NCI-H1105 (cell line): ENCODE measurements at places on chromosomes 7 and 10.

DNA sequence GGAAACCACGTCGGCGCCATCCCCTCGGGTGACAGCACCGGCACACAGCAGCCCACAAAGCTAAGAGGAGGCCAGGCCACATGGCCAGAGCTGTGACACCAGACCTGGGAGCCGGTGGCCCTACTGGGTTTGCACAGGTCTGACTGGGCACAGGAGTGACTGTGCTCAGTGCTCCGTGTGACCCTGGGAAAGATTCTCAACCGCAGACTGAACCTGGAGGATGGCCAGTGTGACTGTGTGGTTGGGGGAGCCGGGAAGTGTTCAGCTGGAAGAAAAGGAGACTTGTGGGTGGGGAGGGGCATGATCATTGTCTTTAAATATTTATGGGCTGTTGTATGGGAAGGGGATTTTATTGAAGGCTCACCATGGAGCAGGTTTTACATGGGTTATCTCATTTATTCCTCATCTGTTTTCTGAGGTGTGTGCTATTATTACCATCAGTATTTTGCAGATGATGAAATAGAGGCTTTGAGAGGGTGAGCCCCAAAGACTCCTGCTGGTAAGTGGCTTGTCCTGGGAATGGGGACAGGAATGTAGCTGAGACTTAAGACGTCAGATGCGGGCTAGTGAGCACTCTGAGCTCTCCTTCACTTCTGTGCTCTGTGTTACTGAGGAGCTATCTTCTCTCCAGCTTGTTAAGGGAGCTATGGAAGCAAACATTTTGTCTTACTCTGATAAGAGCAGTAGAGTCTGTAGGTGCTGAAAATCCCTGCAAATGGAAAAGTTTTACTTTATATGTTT lies 127.5 kb downstream of the TMEM178B start:
- no peak for DNase-seq

DNA sequence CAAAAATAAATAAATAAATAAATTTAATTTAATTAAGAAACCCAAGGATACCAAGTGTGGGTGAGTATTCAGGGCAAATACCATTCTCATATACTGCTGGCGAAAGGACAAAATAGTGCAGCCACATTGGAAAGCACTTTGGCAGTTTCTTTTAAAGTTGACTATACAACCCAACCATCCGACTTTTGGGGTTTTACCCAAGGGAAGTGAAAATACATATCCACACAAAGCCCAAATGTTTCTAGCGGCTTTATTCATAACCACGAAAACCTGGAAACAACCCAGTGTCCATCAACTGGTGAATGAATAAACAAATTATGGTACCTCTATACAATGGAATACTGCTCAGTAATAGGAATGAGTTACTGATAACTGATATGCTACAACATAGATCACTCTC lies 36.2 kb upstream of the OGDHL start:
- DNase-seq = no peak

DNA sequence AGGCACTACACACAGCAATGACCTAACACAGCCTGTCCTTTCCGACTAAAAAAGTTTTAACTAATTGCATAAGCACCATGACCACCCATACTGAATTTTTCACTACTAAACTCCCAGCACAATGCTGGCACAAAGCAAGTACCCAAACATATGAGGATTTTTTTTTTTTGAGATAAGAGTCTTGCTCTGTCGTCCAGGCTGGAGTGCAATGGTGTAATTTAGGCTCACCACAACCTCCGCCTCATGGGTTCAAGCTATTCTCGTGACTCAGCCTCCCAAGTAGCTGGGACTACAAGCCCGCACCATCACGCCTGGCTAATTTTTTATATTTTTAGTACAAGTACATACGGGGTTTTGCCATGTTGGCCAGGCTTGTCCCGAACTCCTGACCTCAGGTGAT lies 5.1 kb downstream of the UBE2H start:
- DNase-seq = no peak

GRCh38 chr10:127945341-127945758 lies 38.4 kb downstream of the PTPRE start:
- DNase-seq = no peak

- peak; percentile 56 for DNase-seq
Observed at GRCh38 chr7:131105799-131106680, 221.6 kb upstream of the MKLN1 start.

GRCh38 chr10:79060641-79061255 lies 8.0 kb upstream of the ZMIZ1 start:
- no peak for DNase-seq

DNA sequence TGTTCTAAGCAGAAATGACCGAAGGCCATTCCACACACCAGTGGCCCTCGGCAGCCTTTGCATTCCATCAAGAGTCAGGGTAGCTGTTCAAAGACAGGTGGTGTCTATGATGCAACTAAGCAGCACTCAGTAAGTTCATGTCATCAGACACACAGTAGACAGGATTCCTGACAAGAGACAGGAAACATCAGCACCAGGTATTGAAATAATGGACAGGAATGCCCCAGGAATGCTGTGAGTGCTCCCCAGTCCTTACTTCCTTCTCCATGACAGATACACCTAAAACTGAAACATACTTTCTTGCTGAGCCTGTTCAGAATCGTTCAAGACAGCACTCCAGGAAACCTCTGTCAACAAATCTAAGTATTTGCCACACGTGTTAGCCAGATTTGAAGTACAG lies 204.4 kb downstream of the TPST1 start:
- no peak for DNase-seq

DNA sequence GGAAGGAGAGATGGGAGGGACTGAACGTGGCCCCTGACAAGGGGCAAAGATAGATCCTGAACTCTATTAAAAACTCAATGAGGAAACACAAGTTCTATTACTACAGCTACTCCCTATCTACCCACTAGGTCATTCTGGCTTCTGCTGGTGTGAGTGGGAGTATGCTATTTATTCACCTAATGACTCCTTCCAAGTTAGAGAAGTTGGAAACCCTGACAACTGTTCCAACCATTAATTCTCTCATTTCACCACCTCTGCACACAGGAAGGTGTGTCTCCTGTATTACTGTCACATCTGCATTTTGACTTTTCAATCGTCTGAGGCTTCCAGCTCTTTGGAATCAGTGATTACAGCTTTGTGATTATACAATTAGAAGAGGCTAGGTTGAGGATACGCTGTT lies 169.4 kb upstream of the ADO start:
- DNase-seq = no peak

DNA sequence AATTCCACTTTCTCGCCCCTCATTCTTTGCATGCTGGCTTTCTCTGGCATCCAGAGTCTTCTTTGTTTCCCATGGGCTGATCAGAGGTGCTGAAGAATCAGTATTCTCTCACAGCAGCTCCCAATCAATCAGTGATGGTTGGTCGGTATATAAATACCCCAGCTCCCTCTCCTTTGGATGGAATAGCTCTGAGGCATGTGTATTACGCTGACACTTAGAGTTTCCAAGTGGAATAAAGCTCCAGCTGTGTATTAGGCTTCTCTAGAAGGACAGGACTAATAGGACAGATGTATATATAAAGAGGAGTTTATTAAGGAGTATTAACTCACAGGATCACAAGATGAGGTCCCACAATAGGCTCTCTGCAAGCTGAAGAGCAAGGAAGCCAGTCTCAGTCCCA lies 218.3 kb upstream of the GRB10 start:
- DNase-seq = no peak

- DNase-seq = no peak
Observed at GRCh38 chr7:36742911-36743775, 18.8 kb upstream of the AOAH start.

- no peak for DNase-seq
Observed at GRCh38 chr10:17250736-17251135, 22.7 kb downstream of the VIM start.

DNA sequence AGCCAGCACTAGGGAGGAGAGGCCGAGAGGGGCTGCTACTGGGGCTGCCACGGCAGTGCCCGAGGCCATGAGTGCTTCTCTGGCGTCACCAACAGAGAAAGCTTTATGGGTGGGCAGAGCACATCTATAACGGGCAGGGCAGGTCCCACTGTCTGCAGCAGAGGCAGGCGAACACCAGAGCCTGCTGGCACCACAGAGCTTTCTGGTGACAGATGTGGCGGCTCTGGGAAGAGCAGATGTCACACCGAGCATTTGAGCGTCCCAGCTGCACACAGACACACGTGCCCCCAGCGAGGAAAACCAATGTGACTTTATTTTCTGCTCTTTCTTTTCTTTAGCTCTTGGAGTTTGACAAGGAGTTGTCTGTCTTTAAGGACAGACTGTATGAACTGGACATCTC lies 20.5 kb downstream of the NKX6-2 start:
- no peak for DNase-seq

DNA sequence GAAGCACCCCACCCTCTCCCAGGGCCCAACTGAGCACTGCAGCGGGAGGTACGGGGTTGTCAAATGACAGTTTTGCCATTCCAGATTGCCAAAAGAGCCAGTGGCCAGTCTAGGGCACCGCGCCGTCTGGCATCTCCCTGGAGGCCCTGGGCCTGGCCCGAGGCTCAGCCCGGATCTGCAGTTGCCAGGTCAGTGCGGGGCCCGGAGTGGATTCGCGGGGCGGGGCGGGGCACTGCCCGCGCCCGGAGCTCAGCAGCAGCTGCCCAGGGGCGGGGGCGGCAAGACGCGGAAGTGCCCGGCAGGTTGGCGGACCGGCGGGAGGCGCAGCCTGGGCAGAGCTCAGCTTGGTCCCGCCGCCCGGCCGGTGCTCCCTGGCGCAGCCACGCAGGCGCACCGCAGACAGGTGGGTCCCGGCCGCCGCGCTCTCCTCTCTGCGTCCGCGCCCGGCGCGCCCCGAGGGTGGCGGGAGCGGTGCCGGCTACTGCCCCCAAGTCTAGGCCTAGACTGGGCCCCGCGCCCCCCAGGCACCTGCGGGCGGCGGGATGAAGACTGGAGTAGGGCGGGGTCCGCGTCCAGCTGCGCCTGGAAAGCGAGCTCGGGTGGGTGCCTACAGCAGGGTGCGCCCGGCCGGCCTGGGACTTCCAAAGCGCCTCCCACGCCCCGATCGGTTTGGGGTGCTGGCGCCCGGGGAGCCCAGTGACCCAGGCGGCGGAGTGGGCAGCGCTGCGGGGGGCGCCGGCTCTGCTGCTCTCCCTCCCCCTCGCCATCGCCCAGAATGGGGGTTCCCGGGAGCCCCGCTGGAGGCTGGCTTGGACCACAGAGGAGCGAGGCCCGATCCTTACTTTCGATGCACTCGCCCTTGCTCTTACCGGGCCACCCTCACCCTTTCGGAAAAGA lies at the start of gene IRF5:
IRF5 (plus strand) TSS at position 281 of the 897 bp plus-strand sequence. CDS start 4,155 bp downstream, outside the sequence.
- peak; percentile 15 for DNase-seq

GRCh38 chr7:9776900-9777299 lies 1196.8 kb upstream of the PHF14 start:
- no peak for DNase-seq

GRCh38 chr7:1046722-1047679 lies 2.7 kb downstream of the GPR146 start:
- no peak for DNase-seq

GRCh38 chr10:58219875-58220274 lies 47.8 kb downstream of the IPMK start:
- DNase-seq = no peak

- DNase-seq = no peak
Observed at GRCh38 chr7:39051707-39052106, 74.0 kb downstream of the POU6F2 start.

DNA sequence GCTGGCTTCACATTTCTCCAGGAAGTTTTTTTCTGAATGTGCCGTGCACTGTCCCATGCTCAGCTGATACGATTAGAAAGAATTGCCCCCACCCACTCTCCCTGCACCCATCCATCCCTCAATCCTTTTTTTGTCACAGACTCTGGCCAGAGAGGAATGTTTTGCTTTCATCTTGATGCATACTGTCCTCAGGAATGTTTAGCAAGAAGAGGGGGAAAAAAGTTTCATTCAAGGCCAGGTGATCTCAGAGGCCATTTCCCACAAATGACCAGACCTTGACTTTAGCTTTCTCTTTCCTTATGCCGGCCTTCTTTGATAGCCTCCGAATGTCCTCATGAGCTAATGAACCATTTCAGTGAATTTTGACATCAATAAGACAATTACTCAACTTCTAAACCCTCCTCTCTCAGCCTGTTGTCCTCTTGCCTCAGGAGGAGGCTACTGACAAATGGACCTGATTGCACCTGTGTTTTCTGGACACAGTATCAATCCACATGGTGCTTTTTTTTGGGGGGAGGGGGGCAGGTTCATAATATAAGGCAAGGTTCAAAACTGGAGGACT lies 105.0 kb upstream of the KLF6 start:
- DNase-seq = no peak

- DNase-seq = no peak
Observed at GRCh38 chr10:31605426-31605825, 286.4 kb downstream of the ZEB1 start.

- no peak for DNase-seq
Observed at GRCh38 chr10:89792187-89792586, 90.8 kb downstream of the KIF20B start.
